ENCODE measurements at places on chromosomes 4 and X.

GRCh38 chrX:5730556-5730955, 498.1 kb downstream of the NLGN4X start:
- H3K36me3 ChIP-seq: no peaks in the 10 kb centered on the region
- H3K4me1 ChIP-seq: no peaks in the 10 kb centered on the region
- H3K4me3 ChIP-seq: no peak overlapping the region
- H3K27ac ChIP-seq: no peak overlapping the region
- no peaks in the 10 kb centered on the region for H3K27me3 ChIP-seq

- no peak overlapping the region for H3K4me3 ChIP-seq
- peaks cover 22% of the 10 kb centered on the region for H3K27me3 ChIP-seq
- H3K36me3 ChIP-seq: no peaks in the 10 kb centered on the region
- no peaks in the 10 kb centered on the region for H3K4me1 ChIP-seq
- no peak overlapping the region for H3K27ac ChIP-seq
These were observed 315.0 kb downstream of the AFF2 start for GRCh38 chrX:148815218-148815961.

GRCh38 chr4:681736-682451, 7.1 kb downstream of the SLC49A3 start:
- no peak overlapping the region for H3K27ac ChIP-seq
- H3K27me3 ChIP-seq: no peaks in the 10 kb centered on the region
- DNase-seq: peak; percentile 35

DNA sequence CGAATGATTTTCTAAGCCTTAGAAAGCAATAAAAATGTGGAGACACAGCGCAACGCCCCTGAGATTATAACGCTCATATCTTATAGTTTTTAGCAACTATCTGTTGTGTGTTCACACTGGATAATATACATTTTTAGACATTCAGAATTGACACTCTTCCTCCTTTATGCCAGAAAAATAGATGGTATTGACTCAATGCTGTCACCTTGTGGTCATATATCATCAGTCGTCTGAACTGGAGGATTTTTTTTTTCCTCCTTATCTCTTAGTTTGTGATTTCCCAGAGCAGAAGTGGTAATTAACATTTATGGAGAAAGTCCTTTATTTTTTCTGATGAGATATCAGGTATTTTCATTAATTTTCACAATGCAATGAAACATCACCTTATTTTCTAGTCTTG, 759.6 kb downstream of the RAB28 start:
- no peaks in the 10 kb centered on the region for H3K4me1 ChIP-seq
- H3K4me3 ChIP-seq: peak overlapping the region; percentile 32
- no peaks in the 10 kb centered on the region for H3K36me3 ChIP-seq
- peaks cover 38% of the 10 kb centered on the region for H3K27me3 ChIP-seq
- no peak overlapping the region for H3K27ac ChIP-seq

DNA sequence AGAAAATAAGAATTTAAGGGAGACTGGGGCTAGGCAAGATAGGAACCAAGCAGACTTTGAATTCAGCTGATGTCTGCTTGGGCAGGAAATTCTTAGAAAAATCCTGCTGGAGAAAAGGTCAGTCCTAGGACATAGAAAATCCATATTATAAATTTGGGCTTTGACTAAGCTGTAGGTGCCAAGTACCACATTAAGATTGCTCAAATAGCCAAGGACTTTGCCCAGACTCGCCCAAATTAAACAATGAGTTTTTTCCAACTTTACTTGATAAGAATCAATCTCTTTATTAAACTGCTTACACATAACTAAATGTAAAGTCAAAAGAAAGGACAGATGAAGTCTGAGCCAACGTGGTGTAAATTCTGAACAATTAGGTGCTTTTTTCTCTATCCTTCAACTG, 95.4 kb downstream of the FUNDC1 start:
- H3K27me3 ChIP-seq: peaks cover 14% of the 10 kb centered on the region
- H3K27ac ChIP-seq: no peak overlapping the region
- H3K4me1 ChIP-seq: no peaks in the 10 kb centered on the region
- H3K36me3 ChIP-seq: no peaks in the 10 kb centered on the region
- DNase-seq: no peak

GRCh38 chr4:180596888-180597483, 1646.2 kb upstream of the TENM3 start:
- H3K27me3 ChIP-seq: no peaks in the 10 kb centered on the region
- H3K36me3 ChIP-seq: no peaks in the 10 kb centered on the region

GRCh38 chr4:1351854-1352566, 5.0 kb downstream of the UVSSA start:
- peaks cover 6% of the 10 kb centered on the region for H3K36me3 ChIP-seq
- peaks cover 35% of the 10 kb centered on the region for H3K4me1 ChIP-seq
- H3K27me3 ChIP-seq: no peaks in the 10 kb centered on the region
- H3K27ac ChIP-seq: peak overlapping the region; percentile 80
- DNase-seq: peak; percentile 95

DNA sequence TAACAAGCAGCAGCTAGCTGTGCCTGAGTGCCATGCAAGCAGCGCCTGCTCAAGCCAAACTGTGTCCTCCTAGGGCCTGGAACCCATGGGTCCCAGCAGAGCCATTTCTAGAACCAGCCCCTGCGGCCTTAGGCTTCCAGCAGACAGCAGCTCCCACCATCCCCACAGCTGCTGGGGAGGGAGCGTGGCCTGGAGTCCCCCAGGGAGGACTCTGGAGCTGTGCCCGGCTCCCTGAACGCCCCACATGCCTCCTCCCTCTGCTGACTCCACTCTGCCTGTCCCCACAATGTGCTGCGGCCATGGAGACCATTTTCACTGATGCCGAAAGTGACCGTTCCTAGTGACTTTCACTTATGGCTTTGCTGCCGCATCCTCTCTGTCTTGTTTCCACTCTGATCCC, 45.9 kb downstream of the GAK start:
- DNase-seq: no peak
- H3K36me3 ChIP-seq: peaks cover 7% of the 10 kb centered on the region
- H3K4me1 ChIP-seq: no peaks in the 10 kb centered on the region
- H3K27ac ChIP-seq: no peak overlapping the region

GRCh38 chr4:183147983-183148382, 48.9 kb downstream of the WWC2 start:
- no peak overlapping the region for H3K27ac ChIP-seq
- DNase-seq: no peak
- no peaks in the 10 kb centered on the region for H3K36me3 ChIP-seq
- peaks cover 11% of the 10 kb centered on the region for H3K27me3 ChIP-seq
- H3K4me1 ChIP-seq: peaks cover 5% of the 10 kb centered on the region
